ENCODE measurements at places on chromosomes 11 and 22.
A peak's percentile ranks its signal among the peaks of the same experiment; 100 is the strongest.

GRCh38 chr11:46445920-46446771 is 54.6 kb upstream of the CHRM4 start:
- DNase-seq, result no peak

DNA sequence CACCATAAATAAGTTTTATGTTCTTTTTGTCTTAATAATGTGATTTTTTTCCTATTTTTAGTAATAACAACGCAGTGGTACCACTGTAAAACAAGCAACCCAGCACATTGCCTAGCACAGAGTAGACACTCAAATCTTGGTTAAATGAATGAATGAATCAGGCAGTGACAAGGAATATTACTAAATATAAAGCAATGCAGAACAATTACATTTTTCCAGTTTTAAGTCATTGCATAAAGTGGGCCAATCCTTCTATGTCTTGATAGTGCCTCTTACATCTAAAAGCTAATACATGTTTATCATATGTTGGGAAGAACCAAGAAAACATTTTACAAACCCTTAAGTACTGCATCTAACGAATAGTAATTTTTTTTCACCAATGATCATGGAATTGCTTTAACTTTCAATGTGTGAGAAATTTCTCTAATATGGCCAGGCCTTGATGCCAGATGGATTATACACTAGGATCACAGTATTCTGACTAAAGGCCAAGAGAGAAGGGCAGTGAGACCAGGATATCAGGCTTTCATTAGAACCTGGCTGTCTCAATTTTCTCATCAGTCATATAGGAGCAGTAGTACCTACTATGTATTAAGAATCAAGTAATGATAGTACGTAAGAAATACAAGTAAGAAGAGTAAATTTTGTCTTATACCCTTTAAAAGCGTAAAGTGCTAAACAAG is 88.5 kb downstream of the TRIM44 start:
- no peak for DNase-seq

DNA sequence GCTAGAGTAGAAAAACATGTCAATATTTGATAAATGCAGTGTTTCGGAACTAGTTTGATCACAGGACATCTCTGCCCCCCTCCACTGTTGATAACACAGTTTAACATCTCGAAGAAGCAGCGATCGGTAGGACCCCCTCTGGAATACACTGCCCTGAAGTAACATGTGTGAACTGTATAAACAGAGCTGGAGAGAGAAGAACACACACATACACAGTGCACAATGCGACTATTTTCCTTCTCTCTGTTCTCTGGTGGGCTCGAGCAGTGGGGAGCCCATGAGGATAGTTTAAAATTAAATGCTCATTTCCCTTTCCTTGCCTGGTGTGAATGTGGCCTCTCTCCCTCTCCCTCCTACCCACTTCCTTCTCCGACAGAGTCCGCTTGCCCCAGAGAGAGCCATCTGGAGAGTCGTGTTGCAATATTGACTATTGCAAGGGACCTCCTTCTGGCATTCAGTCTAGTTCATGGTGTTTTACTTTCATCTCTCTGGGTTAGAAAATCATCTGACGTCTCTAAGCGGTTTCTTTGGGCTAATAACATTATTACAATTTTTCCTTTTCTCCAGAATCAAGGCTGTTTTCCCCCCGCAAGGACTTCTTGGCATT is 51.6 kb upstream of the BARX2 start:
- DNase-seq, result peak; percentile 80

DNA sequence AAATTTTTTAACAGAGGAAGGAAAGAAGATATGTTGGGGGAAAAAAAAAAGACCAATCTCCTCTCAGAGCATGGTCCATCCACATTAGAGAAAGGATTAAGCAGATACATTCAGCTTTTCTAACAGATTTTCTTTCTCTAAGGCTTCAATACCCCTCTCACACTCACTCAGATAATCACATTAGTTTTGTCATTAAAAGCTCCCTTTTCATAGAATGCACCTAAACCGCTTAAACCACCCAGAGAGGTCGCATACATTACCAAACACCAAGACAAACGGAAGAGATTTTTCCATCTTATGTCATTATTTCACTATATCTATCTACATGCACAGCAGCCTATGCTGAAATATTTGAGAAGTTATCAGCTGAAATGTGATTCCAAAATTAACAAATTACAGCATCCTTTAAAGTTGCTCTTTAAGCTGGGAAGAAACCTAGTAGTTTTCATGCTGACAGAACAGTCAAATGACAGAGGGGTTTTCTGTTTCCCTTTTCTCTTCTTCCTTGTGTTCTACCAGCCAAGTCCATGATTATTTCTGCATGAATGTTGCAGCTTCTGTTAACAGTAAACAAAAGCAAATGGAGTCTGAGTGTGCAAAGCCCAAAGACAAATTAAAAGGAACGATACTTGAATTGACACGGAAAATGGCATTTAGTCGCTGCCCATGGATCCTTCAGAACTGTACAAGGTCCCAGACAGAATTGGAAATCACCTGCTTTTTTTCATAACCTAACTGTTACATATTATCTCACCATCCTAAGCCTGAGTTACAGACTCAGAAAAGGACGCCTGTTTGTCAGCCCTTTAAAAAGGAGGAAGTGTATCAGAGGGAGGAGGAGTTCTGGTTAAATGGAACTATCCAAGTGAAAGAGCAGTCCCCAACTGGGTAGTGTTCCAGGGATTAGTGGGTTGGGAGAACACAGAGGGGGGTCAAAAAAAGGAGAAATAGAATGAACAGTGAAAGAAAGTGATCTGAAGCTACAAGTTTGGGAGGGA is 54.6 kb downstream of the PRCP start:
- no peak for DNase-seq

Measured in left lung (tissue), 14 donors.